ENCODE measurements at places on chromosomes 13 and 19. TPM values are rescaled to one million over a fixed set of nuclear protein-coding genes. Genes with fewer than 3 reads are reported as not detected.

DNA sequence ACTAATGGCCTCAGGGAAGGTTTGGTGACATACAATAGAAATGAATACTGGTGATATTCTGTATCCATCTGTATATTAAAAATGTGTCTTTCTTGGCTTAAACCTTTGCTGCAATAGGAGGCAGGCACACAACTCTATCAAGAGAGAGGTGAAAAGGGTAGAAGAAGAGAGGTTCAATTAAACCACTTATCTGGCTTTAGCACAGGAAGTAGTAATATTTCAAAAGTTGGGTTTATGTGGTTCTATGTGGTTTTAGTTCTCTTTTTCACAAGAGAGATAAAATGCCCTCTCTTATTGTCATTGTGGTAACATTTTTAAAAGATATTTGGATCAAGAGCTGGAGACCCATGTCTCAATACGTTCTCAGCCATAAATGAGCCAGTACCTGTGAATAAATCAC is 146.2 kb upstream of the FNDC3A start:
- DNase-seq = no peak

- DNase-seq = no peak
Measured at GRCh38 chr13:114211446-114212157, 23.1 kb upstream of the CDC16 start.

DNA sequence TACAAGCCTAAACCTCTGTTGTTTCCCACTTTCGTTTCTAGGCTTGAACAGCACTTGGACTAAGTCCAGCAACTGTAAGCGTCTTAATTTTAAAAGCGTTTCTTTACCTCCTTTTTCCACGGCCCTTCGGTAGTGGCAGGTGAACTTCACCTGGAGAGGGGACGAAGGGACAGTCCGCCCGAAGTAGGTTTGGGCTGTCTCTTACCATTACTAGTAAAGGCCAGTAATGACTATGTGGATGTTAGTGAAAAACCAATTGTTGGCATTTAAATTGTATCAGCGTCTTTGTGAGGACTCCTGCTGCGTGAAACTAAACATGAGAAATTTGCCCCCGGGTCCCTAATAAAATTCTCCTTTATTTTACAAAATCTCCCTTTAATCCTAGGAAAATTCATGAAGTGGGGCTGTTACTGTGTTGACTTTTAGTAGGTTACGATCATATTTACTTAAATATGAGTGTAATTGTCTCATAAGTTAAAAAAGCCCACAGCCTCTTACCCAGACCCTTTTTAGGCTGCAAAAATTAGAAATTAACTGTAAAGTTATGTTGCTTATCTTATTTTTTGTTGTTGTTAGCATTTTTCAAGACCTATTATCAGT is 983 bp downstream of the ITM2B start:
- peak; percentile 76 for DNase-seq

DNA sequence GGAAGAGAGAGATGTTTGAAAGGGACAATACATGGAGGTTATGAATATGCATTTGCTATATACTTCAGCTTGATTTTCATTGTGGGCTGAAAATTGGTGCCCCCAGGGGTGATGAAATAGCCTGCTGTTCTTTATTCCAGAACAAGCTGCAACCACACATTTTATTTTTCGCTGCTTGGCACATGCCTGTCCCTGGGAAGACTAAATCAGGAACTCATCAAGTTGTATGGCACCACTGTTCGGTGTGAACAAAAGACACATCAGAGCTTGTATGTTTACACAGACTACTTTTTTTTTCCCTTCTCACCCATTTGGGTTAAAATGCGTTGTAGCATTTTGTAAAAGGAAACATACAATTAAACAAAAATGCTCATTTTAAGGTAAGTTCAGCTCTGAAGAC is 230.7 kb downstream of the NALCN start:
- DNase-seq = no peak

The SLC6A16 gene
- total RNA-seq = 0.22 TPM

The MRPL34 gene
- total RNA-seq = 29.6 TPM

The NMRK2 gene
- total RNA-seq = not detected
